ENCODE measurements at places on chromosomes 1 and 21.

GRCh38 chr21:8989261-8989711, 1532.1 kb upstream of the TPTE start:
- no peak for DNase-seq

DNA sequence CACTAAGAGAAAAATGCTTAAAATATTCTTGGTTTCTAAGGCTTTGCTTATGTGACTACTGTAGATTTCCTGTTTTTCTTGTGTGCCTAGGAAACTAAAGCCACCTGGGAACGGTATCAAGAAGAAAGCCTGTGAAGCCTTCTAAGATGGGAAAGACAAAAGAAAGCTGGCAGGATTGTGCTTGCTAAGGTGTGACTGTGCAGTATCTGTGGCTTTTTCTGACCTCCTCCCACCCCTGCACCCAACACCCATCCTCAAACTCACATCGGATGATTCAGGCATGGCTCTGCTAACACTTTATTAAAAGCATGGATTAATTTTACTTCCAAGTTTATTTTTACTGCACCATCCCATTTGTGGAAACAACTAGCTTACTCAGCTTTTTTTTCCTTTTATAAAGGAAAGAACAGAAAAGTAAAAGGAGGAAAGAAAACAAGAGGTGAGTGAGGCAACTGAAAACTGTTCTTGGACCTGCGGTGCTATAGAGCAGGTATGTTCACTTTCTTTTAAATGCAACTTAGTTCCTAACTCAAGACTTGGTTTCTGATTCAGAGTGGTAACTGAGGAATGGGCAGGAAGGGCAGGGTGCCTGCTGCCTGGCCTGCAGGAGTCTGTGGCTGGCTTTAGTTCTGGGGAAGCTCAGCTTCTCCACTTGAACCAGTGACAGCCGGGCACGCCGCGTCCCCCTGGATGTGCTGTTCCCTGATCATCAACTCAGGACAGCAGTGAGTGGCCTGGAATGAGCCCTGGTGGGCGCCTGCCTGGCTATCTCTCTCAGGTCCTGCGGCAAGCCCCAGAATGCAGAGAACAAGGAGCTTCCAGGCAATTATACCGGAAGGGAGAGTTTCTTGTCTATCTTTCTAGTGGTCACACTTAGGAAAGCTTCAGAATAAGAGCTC, at the start of gene GBP6:
TSS of gene GBP6 (plus strand) at position 422 of the 899 bp plus-strand sequence. CDS start 4,493 bp downstream, outside the sequence.
- DNase-seq, result no peak

DNA sequence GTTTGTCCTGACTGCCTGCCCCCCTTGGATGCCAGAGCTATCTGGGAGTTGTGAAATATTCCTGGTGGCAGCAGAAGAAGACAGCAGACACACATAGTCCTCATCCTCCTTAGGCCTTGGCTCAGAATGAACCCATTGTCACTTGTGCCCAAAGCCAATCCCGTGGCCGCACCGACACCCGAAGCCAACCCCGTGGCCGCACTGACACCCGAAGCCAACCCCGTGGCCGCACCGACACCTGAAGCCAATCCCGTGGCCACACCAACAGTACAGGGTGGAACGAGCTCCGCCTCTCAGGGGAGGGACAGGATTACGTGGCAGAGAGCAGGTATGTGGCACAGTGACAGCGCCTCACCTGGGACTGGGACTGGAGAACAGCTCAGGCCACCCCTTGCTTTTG, 186.7 kb downstream of the PRDM16 start:
- no peak for DNase-seq

- no peak for DNase-seq
These were observed 664 bp downstream of the BACE2 start for GRCh38 chr21:41168391-41169257.

GRCh38 chr1:16050328-16050727, 6.7 kb downstream of the CLCNKB start:
- no peak for DNase-seq

DNA sequence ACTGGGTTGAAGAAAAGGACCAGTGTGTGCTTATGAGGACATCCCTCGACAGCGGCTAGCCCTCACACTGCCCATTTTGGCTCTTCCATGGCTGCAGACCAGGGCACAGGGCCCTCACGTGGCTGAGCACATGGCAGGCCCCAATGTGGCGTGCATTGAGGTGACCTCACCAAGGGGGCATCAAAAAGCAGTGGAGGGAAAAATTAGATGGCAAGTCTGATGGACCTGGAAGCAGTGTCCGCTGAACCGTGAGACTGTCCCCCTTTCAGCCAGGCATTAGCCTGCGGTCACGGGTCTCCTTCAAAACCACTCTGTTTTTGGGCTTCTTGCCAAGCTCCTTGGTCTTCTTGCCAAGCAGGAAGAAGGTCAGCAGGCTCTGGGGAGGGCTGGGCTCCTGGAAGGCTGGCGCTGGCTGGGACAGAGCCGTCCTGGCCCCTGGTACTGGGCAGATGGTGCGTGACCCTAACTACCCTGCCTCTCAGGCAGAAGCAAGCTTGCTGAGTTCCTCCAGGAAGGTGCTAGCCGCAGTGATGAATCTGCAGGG, 30.8 kb downstream of the TRIM67 start:
- no peak for DNase-seq

DNA sequence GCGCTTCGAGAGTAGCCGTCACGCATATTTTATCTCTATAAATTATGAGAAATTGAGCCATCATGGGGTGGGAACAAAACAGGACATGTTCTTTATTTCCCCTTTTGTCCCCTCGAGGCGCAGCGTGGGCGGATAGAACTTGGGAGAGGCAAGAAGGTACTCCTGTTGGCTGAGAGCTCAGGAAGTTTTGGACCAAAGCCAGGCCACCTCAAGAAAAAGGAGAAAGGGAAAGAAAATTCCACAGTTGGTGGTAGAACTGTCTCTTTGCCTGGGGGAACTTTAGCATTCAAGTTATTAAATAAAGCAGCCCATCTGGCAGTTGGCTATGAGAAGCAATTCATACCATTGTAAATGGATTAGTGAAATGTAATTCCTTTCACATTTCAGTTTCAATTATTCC, 76.4 kb upstream of the DSCAM start:
- DNase-seq, result no peak

DNA sequence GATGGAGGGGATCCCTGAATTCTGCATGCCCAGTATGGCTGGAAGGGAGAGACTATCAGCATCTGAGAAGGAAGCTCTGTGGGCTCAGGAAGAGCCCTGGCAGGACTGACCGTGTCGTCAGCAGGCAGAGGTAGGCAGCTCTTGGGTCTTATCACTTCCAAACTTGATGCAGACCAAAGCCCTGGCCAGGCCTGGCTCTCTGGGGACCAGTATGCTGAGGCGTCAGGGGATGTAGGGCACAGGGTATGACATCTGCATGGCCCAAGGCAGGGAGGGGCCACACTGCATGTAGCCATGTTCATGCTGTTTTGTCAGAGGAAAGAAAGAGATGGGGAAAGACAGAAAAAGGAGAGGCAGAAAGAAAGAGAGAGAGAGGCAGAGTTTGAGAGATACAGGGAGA, 6.3 kb downstream of the FGR start:
- no peak for DNase-seq

GRCh38 chr1:91523482-91523881, 22.8 kb downstream of the CDC7 start:
- DNase-seq, result no peak

DNA sequence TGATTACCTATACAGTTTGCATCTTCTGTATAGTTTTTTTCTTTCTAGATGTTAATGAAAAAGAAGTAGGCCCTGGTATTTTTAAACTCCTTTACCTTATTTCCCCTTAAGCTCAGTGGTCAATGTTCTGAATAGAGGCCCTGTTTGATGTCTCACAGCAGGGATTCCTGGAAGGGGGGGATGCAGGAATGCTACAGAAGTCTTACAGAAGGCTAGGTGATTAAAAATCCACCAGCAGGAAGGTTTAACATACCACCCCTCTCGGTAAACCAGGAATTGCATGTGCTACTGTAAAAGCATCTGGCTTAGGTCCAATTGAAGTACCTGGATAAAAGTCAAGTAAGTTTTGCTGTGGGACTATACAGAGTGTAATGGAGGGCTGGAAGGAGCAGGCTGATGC, 78.3 kb downstream of the NOS1AP start:
- no peak for DNase-seq

DNA sequence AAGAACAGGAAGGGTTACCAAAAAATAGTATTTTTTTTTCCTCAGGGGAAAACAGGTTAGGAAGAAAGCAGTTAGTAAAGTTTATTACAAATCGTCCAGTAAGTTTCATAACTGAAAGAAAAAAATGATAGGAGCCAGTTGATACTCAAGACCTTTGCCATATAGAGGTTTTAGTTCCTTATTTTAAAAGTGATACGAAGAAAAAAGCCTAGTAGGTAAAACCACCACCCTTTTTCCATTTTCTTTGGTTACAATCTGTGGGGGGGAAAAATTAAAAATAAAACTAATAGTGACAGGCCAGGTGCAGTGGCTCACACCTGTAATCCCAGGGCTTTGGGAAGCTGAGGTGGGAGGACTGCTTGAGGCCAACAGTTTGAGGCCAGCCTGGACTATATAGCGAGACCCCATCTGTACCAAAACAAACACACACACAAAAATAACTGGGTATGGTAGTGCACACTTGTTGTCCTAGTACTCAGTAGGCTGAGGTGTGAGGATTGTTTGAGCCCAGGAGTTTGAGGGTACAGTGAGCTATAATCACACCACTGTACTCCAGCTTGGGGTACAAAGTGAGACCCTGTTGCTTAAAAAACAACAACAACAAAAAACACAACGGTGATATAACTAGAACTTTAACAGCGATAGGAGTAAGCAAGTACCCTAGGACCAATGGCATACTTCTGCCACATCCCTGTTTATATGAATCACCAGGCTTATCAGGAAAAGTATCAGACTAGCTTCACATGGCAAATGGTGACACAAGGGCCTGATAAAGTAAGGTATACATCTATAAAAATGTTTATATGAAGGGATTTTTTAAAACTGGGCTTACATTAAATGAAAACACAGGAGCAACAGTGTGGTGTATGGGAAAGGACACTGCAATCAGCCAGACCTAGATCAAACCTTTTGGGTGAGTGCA, 5.4 kb downstream of the TMEM59 start:
- no peak for DNase-seq

GRCh38 chr21:37405629-37406028, 39.1 kb downstream of the DYRK1A start:
- DNase-seq, result no peak
